AG04450 (cell line): ENCODE measurements at places on chromosomes 1 and 21.
A peak's percentile ranks its signal among the peaks of the same experiment; 100 is the strongest.

DNA sequence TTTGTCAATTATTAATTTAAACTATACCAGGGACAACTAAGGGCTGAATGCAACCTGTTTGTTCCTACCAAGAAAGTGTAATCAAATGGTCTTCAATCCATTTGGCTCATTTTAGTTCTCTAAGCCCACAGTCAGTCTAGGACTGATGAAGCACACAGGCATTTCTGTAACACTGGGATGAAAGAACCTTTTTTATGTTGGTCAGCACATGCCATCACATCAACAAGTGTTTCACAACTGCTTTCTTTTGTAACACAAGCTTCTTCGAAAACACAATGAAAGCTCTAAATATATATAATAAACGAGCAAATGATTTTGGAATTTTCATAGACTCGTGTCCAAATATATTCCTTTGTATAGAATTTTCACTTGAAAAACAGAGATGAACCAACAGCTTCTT lies 28.8 kb downstream of the HEATR1 start:
- DNase-seq = no peak

GRCh38 chr1:204072931-204073836 lies at the start of gene SOX13:
SOX13 (plus strand) TSS chr1:204073115; CDS start chr1:204112916, 39,801 bp downstream.
- peak; percentile 61 for DNase-seq

GRCh38 chr1:62407398-62408009 lies 29.3 kb upstream of the USP1 start:
- peak; percentile 20 for DNase-seq

DNA sequence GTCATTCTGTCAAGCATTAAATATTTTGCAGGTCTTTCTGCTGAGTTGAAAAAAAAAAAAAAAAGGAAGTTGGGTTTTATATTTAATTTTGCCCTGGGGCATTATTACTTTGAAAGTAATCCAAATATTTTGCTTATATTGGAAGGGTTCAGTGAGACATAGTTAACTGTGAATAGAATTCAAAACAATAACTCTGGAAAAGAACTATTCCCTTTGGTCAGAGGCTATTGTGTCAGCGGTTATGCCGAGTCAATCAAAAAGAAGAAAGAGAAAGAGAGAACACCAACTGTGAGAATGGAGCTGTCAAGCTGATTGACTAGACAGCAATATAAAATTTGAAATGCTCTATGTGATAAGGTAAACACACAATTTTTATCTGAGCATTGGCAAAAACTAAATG lies 761.7 kb downstream of the ADGRL2 start:
- no peak for DNase-seq

DNA sequence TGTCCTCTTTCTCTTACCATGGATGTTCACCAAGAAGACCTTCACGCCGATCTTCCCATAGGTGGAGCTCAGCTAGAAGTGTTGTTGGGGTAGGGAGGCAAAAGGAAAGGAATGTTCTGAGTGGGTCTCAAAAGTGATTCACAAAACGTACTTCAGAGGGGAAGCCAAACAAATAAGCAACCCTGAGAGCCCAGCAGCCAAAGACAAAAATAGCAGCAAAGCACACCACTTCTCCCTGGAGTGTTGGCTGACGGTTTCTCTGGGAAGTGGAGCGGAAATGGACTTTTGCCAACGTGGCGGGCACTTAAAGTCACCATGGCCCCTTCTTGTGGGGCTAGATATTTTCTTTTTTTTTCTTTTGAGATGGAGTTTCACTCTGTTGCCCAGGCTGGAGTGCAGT lies 23.1 kb downstream of the SLC26A9 start:
- DNase-seq = no peak

- DNase-seq = no peak
These were observed 31.3 kb downstream of the PLXNA2 start for GRCh38 chr1:208212893-208213292.

DNA sequence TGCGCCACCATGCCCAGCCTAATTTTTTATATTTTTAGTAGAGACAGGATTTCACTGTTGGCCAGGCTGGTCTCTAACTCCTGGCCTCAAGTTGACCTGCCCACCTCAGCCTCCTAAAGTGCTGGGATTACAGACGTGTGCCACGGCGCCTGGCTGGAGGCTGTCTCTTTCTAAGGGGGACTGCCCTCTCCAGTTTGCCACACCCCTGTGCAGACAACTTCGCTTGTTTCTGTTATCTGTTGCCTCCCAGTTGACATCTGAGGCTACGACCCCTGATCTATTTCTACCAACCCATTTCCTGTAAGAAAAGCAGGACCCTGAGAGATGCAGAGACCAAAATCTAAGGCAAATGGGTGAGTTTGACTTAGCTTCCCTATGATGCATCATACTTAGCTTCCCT lies 24.0 kb upstream of the VASH2 start:
- DNase-seq = no peak
